Dorsolateral prefrontal cortex (tissue), 122 donors: ENCODE measurements at places on chromosomes 3 and 15.

GRCh38 chr15:98903377-98904018, 104.1 kb downstream of the PGPEP1L start:
- no peak for DNase-seq

GRCh38 chr3:76028774-76029173, 243.4 kb upstream of the ZNF717 start:
- DNase-seq: no peak

GRCh38 chr3:73070675-73071575, 9.5 kb downstream of the EBLN2 start:
- DNase-seq: no peak

DNA sequence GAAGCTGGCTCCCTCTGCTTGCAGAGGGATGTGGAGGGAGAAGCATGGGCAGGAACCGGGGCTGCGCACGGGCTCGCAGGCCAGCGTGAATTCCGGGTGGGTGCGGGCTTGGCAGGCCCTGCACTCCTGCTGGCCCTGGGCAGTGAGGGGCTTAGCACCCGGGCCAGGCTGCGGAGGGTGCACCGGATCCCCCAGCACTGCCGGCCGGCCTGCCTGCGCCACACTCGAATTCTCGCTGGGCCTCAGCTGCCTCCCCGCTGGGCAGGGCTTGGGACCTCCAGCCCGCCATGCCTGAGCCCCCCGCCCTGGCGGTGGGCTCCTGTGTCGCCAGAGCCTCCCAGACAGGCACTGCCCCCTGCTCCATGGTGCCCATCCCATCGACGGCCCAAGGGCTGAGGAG, 47.6 kb upstream of the SPATA12 start:
- DNase-seq: no peak

GRCh38 chr3:34948517-34948916, 690.8 kb upstream of the ARPP21 start:
- no peak for DNase-seq
